ENCODE measurements at places on chromosomes 4 and X. TPM values are rescaled to one million over a fixed set of nuclear protein-coding genes. Genes with fewer than 3 reads are reported as not detected.

DNA sequence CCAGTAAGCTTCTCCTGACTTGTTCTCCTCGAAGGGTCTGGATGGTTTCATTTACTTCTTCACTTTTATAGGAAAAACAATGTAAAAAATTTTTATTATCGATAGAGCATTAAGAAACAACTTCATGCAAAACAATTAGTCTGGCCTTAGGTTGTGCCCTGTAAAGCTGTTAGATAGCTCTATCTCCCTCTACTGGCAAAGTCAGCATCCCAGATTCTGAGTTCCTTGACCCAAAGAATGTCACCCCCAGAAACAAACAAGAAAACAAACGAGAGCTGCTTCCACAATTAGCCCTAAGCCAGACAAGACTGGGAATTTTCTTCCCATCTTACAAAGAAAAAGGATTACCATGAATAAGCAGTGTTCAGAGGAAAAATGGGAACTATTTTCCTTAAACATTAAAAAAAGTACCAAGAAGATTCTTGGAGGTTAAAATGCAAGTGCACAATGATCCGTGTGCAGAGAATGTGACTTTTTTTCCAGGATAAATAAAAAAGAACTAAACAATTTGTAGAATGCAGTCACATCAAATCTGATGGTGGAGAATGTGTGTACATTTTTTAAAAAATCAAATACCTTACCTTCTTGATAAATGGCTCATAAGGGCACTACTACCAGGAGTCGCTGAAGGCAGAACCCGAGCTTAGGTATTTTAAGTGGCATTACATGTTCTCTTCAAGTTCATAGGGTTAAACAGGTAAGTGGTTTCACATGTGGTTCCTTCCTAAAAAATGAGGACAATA, 293.2 kb downstream of the FBXO8 start:
- DNase-seq, result peak; percentile 18

Gene CHRDL1
- total RNA-seq, result not detected

- DNase-seq, result no peak
Observed at GRCh38 chr4:102501447-102501696, 213 bp downstream of the NFKB1 start.

DNA sequence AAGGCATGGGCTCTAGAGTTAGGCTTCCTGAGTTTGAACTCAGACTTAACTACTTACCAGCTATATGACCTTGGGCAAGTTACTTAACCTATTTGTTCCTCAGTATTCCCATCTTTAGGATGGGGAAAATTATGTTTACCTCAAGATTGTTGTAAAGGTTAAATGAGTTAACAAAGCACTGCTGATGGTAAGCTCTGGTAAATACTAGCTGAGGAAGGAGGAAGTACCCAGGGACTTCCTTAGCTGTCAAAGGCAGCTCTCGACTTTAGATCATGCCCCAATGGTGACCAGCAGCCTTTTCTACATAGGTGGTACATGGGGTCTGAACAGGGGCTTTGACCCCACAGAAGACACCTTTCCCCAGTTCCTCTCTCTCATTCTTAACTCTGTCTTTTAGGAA, 20.1 kb downstream of the ATP7A start:
- no peak for DNase-seq

DNA sequence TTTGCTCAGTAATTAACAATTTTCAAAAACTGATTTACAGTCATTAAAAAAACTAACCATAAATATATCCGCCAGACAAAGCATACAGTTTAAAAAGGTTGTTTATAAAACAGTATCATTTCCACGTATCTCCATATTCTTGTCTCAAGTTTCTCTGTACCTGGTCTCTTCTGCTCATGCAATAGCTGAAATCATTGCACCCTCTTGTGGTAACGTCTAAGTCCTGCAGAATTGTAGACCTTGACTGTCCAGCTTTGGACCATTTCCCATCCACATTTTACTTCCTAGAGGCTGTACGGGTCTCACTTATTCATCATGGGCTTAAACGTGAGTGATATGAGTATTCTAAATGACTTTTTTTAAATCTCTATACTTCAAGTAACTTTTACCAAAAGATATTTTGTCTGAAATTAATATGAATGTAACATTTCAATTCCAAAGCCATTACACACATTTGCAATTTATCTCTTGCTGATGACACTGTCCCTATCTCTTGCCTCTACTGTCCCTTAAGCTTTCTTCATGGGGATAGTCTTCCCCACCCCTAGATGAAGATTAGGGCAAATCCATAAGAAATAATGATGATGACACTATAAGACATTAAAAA, 118.5 kb downstream of the BTC start:
- DNase-seq, result peak; percentile 77

GRCh38 chr4:47824840-47825239, 13.0 kb downstream of the CORIN start:
- no peak for DNase-seq

- DNase-seq, result peak; percentile 15
Observed at GRCh38 chrX:13372203-13372980, 52.5 kb upstream of the ATXN3L start.

- DNase-seq, result peak; percentile 87
Observed at GRCh38 chr4:113436360-113436759, 325.2 kb downstream of the CAMK2D start.

GRCh38 chrX:30799327-30799726, 89.7 kb downstream of the TAB3 start:
- DNase-seq, result no peak

DNA sequence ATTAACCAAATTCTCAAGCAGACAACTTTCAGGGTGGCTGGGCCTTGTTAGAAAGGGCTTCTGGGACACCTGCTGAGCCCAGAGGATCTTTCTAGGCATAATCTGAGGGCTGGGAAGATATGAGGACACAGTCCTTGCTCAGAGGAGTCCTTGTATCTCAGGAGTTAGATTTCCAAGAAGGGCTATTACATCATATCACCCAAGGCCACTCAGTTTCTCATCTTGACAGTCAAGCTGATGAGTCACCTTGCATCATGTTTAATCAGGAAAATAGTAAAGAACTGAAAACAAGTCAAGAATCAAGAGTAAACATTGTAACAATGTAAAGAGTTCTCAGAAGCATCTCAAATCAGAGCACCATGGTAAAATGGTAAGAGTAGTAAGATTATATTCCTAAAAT, 4.0 kb downstream of the PCYT1B start:
- DNase-seq, result no peak

Gene BTC
- total RNA-seq, result not detected

DNA sequence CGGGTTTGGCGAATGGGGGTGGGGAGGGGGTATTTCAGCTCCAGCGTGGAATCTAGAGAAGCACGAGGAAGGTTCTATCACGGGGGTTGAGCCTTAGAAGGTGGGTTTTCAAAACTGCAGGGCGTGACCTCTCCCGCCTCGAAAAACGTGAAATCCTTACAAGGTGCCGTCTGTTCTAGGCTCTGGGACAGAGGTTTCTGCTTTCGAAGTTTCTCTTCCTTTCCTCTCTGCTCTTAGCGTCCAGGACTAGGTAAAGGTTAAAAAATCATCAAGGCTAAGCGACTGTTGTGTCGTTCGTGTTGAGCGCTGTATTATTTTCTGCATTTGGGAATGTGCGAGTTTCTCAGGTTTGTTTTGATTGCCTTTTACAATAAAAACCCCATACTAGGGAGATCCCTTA, 1.1 kb downstream of the FHL1 start:
- no peak for DNase-seq

- DNase-seq, result no peak
Observed at GRCh38 chr4:139668036-139668435, 2.4 kb downstream of the MGST2 start.

- no peak for DNase-seq
Observed at GRCh38 chr4:7254736-7255487, 62.6 kb downstream of the SORCS2 start.

GRCh38 chr4:16225167-16225862, 956 bp downstream of the TAPT1 start:
- DNase-seq, result peak; percentile 60

DNA sequence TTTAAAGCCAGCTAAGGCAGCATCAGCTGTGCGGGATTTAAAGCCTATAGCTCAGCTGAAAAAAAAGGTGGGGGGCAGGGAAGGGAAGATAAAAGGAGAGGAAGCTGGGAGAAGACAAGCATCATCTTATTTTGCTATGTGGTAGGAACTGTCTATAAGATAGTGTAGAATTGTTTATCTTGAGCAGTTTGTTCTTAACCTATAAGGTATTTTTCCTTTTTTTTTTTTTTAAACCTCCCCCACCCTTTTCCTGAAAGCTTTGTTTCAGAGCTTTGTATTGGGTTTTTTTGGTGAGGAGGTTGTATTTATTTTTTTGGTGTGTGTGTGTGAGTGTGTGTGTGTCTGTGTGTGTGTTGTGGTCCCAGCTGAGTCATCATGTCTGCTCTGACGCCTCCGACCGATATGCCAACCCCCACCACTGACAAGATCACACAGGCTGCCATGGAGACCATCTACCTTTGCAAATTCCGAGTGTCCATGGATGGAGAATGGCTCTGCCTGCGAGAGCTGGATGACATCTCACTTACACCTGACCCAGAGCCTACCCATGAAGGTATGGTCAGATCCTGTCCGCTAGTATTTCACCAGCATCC, 531 bp downstream of the RUFY3 start:
- DNase-seq, result peak; percentile 67

DNA sequence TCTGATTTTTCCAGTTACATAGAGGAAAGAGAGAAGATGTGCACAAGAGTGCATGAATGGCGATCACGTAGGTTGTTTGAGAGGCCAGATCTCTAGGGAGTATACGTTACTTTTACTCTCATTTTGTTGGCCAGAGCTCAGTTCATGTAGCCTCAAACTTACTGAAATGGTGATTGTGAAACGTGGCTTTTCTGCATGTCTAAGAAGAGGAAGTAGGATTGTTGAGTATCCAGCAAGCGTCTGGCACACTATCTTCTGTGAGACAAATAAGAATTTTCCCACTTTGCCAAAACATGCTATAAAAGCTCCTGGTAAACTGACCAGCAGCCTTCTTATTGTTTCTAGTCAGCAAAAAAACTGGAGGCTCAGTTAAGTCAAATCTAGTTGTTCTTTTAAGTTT, 264.5 kb upstream of the EMCN start:
- no peak for DNase-seq

Gene NAT8L
- total RNA-seq, result under 0.01 TPM

DNA sequence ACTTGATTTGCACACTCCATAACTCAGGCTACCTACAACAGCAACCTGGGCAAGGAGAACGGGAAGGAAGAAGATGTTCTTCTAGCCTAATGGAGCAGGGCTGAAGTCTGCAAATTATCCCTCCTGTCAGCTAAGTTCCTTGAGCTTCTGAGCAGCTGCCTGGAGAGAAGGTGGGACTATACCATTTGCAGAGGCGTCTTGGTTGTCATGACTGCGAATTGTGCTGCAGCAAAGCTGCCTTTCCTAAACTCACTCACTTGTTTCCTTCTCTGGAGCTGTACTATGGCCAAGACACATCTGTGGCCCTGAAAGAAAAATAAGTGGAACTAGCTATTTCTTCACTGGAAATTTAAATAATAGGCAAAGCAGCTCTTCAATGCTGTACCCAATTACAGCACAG, 682.4 kb upstream of the GRIA3 start:
- DNase-seq, result no peak

Gene NPNT
- total RNA-seq, result under 0.01 TPM

GRCh38 chr4:107027379-107027778, 8.7 kb downstream of the DKK2 start:
- DNase-seq, result no peak

GRCh38 chrX:1239681-1240142, 27.3 kb upstream of the CRLF2 start:
- DNase-seq, result no peak

DNA sequence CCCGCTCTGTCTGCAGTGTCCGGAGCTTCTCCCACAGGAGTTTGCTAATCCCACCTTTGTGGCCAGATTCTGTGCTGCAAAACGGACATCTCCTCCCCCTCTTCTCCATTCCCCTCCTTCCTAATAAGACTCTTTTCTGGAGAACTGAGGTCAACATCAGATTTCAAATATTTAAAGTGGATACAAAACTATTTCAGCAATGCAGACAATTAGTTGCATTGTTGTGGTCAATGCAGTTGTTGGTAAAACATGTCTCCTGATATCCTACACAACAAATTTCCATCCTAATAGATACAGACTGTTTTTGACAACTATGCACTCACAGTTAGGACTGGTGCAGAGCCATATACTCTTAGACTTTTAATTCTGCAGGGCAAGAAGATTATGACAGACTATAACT, 5.1 kb upstream of the MCUB start:
- no peak for DNase-seq

- DNase-seq, result peak; percentile 36
Observed at GRCh38 chrX:2692221-2693112, 1.4 kb downstream of the CD99 start.

Gene PCDH18
- total RNA-seq, result 0.22 TPM

DNA sequence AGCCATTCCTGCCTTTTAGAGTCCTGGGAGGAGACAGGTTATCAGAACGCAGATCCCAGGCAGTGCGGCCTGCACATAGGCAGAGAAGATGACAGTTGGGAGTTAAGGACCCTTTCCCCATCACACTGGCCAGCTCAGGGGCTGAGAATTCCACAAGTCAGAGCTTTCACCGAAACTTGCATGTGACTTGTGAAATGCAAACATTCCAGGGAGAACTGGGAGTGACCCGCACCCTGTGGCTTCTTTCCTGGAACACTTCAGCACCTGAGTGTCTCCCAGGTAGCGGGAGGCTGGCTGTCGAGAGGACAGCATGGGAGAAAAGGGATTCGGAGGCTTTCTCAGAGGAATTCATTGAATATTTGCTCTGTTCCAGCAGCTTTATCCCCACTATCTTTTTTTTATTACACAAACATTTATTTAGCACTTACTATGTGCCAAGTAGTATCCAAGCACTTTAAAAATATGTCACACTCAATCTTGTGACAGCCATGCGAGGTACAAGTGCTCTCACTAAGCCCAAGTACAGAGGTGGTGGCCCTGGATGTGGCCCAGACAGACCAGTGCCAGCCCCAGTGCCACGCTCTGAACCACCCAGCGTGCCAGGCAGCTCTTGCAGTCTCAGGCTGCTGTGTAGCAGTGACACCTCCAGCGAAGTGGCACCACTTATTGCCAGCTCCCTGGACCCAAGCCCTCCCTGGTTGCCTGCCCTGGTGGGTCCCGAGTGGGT, 100.5 kb downstream of the PHKA2 start:
- no peak for DNase-seq

DNA sequence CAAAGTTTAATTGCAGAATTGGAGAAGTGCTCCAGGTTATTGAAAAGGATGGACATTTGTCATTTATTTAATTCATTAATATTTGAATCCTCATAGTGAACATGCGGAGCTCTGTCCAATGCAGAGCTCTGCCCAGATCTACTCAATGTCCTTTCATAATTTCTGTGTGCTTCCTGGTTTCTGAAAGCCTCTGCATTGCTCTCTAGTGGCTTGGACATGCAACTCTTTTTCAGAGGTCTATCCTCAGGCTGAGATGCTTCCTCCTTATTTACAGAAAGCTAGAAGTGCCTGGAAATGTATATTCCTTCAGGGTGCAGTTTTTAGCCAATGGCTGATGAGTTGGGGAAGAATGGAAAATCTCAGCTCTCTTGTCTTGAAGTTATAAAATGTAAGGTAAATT, 786.1 kb upstream of the AADAT start:
- no peak for DNase-seq

- peak; percentile 59 for DNase-seq
Observed at GRCh38 chr4:98642991-98643426, 15.4 kb downstream of the TSPAN5 start.

Gene PHEX
- 0.87 TPM for total RNA-seq

All from lung microvascular endothelial cell (primary cell).